ENCODE measurements at places on chromosomes 12 and 14.
A peak's percentile ranks its signal among the peaks of the same experiment; 100 is the strongest.

- no peak for DNase-seq
Observed at GRCh38 chr14:99609245-99610170, 5.5 kb upstream of the CCDC85C start.

GRCh38 chr12:1428671-1429070 lies 165.7 kb downstream of the FBXL14 start:
- no peak for DNase-seq

GRCh38 chr14:105793836-105794235 lies 267.5 kb downstream of the TMEM121 start:
- no peak for DNase-seq

GRCh38 chr12:6362403-6362802 lies 13.0 kb downstream of the SCNN1A start:
- no peak for DNase-seq

DNA sequence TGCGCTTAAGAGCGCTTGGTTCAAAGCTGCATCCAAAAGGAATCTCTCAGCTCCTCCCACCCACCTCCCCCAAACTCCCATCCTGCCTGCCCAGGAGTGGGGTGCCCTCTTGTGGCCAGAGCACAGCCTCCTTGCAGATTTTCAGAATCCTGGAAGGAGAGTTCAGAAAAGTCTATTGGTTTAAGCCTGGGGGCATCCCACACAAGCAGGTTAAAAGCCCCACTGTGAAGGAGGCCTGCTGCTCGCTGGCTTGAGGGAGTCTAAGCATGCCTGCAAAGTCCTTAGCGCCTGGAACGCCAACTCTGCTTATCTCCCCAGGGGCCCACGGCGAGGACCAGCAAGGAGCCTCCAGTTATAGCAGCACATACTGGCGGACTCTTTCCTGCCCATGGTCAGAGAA lies 297.1 kb downstream of the KSR2 start:
- peak; percentile 62 for DNase-seq
